ENCODE measurements at places on chromosomes 1 and 21.

DNA sequence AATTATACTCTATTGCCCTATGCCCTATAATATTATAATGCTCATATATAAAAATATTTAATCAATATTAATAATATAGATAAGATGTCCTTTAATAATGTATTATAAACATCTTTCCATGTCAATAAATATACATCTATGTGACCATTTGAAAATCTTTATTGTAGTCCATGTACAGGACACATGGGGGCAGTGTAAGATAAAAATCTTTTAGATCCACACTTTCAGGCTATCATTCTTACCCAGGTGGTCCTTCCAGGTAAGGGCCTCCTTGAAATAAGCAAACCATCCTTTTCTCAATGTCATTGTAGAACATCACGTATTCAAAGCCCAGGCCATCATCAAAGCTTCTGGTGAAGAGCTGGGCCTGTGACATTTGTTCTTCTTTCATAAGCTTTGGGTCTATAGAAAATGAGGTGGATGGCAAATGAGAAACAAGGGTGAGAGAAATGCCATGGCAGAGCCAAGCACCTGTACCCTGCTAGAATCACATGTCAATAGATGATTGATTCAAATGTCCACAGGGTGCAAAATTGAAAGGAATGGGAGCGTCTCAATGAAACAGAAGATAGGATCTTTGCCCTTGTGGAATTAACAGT lies 20.2 kb downstream of the THEM4 start:
- no peak for DNase-seq

GRCh38 chr1:164562947-164563520 lies 4.0 kb downstream of the PBX1 start:
- no peak for DNase-seq

DNA sequence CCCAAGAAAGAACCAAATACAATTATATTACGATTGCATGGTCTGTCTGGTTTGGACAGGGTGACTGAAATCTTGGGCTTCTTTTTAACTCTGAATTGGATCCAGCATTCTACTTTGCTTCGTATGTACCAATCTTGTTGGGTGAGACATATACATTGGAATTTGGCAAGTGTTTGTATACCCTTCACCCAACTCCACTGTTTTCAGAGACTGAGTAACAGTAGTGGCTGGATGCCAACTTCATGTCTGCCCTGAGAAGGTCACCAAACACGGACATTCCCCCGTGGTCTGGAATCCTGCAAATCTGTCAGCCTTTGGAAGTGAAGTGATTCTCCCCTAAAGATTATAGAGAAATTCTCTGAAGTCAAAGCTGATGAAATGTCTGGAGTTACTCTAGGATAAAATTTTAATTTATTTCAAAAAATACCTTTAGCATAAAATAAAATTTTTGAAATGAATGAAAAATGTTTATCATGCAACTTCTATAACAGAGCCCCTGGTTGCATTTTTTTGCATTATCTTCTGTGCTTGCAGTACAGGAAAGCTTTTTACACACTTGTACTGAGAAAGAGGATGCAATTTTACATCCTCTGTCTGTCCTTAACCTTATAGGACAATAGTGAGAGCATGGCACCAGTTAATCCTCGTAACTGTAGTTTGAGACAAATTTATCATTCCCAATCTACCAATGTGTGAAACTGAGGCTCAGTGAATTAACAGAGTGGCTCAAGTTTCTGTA lies 201.8 kb downstream of the DISC1 start:
- DNase-seq, result no peak

DNA sequence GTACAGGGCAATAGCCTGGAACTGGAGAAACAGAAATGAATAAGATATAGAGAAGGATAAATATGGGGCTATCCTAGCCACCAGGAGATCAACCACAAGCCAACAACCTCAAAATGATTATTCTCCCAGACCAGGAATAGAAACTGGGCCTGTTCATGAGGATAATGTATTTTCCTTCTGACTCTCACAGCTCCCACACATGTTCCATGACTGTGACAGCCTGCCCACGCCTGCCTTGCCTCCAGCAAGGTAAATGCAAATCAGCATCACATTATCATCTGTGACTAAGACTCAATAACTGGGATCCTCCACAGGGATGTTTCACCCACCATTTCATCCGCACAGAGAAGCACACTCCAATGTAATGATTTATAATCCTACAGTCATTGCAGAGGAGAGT lies 3.3 kb downstream of the ENSA start:
- DNase-seq, result no peak
